ENCODE measurements at places on chromosomes 6 and 20. TPM values are rescaled to one million over a fixed set of nuclear protein-coding genes. Genes with fewer than 3 reads are reported as not detected.

DNA sequence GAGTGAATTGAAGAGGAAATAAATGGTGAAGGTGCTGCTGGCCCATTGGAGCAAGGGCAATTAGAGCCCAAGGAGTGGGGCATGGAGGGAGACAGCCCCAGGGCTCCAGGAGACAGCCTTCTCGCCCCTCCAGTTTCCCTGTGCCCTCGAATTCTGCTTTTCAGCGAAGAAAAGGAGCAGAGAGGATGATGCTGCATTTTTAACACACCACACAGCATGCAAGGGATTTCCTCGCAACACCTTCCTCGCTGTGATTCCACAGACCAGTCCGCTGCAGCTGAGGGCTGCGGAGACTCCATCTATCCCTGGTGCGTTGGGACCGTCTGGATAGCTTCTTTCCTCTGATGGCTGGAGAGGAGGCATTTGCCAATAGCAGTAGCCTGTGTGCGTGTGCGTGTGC lies 41.7 kb downstream of the PTCHD4 start:
- H3K4me3 ChIP-seq, result no peak overlapping the region
- no peaks in the 10 kb centered on the region for H3K36me3 ChIP-seq
- DNase-seq, result no peak
- H3K27me3 ChIP-seq, result no peaks in the 10 kb centered on the region
- peaks cover 4% of the 10 kb centered on the region for H3K4me1 ChIP-seq

GRCh38 chr6:148925701-148926100 lies 178.9 kb downstream of the UST start:
- no peak for DNase-seq
- H3K27me3 ChIP-seq, result no peaks in the 10 kb centered on the region
- no peak overlapping the region for H3K27ac ChIP-seq
- no peak overlapping the region for H3K4me3 ChIP-seq
- no peaks in the 10 kb centered on the region for H3K36me3 ChIP-seq

GRCh38 chr6:958488-958887 lies 265.5 kb upstream of the EXOC2 start:
- H3K36me3 ChIP-seq, result no peaks in the 10 kb centered on the region
- no peaks in the 10 kb centered on the region for H3K27me3 ChIP-seq
- no peak for DNase-seq
- H3K27ac ChIP-seq, result no peak overlapping the region

- no peaks in the 10 kb centered on the region for H3K4me1 ChIP-seq
- no peak overlapping the region for H3K27ac ChIP-seq
- DNase-seq, result no peak
Observed at GRCh38 chr6:45171380-45171779, 156.8 kb upstream of the RUNX2 start.

The BEND3 gene
- total RNA-seq, result 4.0 TPM

DNA sequence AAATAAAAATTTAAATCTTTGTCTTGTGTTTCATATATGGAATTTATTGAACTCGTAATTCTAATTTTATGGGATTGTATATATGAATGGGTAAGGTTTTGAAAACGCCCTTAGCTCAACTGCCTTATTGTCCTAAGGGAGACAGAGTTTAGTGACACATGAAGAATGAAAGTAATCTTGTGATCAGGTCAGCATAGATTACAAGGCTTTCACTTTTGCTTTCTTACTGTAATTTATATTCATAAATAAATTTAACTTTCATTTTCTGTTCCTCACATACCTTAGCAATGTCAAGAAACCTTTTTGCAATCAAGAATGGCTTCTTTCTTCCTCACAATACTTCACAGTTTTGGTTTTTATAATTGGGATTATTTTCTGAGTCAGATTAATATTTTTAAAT lies 14.4 kb downstream of the KPNA5 start:
- H3K4me3 ChIP-seq, result no peak overlapping the region
- H3K27ac ChIP-seq, result no peak overlapping the region
- H3K36me3 ChIP-seq, result no peaks in the 10 kb centered on the region

GRCh38 chr20:3932681-3933080 lies 43.5 kb downstream of the PANK2 start:
- H3K36me3 ChIP-seq, result no peaks in the 10 kb centered on the region
- no peaks in the 10 kb centered on the region for H3K27me3 ChIP-seq
- H3K27ac ChIP-seq, result no peak overlapping the region
- H3K4me3 ChIP-seq, result no peak overlapping the region
- H3K4me1 ChIP-seq, result no peaks in the 10 kb centered on the region

GRCh38 chr6:12009876-12010634 lies 2.1 kb upstream of the HIVEP1 start:
- peak overlapping the region; percentile 98 for H3K27ac ChIP-seq
- peaks cover 40% of the 10 kb centered on the region for H3K4me1 ChIP-seq
- no peak for DNase-seq
- peak overlapping the region; percentile 6 for H3K4me3 ChIP-seq
- H3K36me3 ChIP-seq, result no peaks in the 10 kb centered on the region
- H3K27me3 ChIP-seq, result no peaks in the 10 kb centered on the region

Data from body of pancreas (tissue), 4 donors.